ENCODE measurements at places on chromosomes 5 and 9.

DNA sequence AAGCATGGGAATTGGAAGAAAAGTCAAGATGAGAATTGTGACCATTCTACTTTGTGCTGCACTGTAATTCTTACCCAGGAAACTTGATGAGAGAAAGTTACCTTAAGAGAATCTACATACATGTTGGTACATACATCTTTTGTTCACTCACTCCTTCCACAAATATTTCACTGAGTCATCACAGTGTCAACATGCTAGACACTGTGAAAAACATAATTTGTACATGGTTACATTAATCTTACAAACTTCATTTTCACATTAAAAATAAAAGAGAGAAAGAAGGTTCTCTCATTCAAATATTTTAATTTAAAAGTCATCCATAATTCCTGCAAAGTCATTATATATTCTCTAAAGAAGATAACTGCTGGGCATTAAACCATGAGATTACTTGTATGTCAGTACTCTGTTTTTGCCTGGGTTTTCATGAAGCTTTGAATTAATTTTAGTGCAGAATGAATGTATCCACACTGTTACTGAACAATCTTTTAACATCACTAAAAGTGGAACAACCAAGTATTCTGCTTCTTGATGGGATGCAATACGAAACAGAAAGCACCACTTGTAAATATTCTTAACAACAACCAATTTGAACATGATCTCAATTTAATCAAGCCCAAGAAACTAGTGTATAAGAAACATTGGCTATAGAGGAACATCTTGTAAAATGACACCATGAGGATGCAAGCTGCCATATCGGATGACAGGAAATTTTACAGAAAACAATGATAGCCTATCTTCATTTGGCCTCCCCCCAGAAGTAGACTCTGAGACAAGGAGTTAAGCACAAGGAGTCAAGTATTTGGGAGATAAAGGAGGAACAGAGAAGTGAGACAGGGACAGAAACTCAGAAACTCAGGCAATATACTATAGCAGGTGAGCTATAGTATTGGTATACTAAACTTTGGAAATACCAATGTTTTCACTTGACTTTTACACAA is 28.4 kb downstream of the ERP44 start:
- no peak for DNase-seq

DNA sequence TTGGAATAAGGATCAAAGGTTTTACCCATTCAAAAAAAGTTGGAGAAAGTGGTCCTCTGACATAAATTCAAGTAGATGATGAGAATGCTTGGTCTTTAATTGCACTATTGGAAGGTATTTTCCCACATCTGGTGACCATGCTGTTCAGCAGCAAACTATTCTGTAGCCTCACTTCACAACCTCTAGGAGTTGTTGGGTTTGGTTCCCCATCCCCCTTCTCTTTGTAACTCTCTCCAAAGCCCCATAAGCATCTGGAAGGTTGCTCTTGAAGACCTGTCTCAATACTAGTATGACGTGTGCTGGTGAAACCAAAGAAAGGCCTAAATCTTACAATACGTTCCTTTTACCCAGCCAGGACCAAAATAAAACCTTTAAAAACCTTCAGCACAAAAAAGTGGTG is 8.5 kb downstream of the RGMB start:
- no peak for DNase-seq

- no peak for DNase-seq
Observed at GRCh38 chr9:112380825-112381221, 915 bp downstream of the HSDL2 start.

- DNase-seq: no peak
Observed at GRCh38 chr9:34663303-34663605, 797 bp upstream of the CCL27 start.

DNA sequence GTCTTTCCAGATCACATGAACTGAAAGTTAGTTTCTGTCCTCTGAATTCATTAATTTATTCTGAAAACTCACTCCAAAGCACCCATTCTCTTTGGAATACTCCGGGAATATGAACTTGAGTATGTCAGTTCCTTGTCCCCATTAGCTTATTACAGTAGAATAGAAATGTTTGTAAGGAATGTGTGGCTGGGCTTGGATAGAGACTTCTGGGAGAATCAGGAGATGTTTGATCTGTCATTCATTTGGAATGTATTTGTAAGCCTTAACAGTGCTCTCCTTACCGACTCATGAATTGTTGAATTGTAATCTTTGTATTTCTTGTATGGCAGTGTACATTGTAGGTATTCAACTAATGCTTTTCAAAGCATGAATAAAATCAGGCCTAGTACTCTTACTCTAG is 548.4 kb downstream of the LRRC70 start:
- no peak for DNase-seq

- DNase-seq: no peak
Observed at GRCh38 chr9:115289757-115290208, 171.8 kb upstream of the TNC start.

GRCh38 chr5:88188458-88189132 is 80.0 kb downstream of the TMEM161B start:
- no peak for DNase-seq

GRCh38 chr9:137266585-137267453 is 10.7 kb upstream of the TOR4A start:
- DNase-seq: no peak

- DNase-seq: no peak
Observed at GRCh38 chr9:97636903-97637302, 3.3 kb downstream of the NCBP1 start.

DNA sequence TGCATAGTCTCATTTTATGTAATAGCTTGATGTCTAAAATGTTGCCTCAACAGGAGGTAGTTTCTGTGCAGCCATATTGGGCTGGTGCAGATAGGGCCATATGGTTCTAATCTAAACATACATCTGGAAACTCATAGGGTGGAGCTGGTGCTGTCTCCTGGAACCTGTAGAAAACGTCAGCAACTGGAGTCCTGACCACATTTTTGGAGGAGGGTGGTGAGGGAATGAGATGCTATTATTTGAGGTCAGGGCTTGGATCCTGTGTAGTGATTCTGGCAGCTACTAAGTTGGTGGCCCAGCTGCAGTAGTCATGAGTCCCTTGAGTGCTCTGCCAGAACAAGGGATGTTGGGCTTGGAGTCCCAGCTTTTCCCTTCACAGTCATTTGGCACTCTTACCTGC is 14.1 kb downstream of the MAN2A1 start:
- no peak for DNase-seq

- DNase-seq: no peak
Observed at GRCh38 chr5:98259595-98259994, 513.9 kb upstream of the RGMB start.

GRCh38 chr5:150022158-150022531 is 21.6 kb downstream of the HMGXB3 start:
- no peak for DNase-seq

- no peak for DNase-seq
Observed at GRCh38 chr5:949815-950560, 57.3 kb downstream of the TRIP13 start.

DNA sequence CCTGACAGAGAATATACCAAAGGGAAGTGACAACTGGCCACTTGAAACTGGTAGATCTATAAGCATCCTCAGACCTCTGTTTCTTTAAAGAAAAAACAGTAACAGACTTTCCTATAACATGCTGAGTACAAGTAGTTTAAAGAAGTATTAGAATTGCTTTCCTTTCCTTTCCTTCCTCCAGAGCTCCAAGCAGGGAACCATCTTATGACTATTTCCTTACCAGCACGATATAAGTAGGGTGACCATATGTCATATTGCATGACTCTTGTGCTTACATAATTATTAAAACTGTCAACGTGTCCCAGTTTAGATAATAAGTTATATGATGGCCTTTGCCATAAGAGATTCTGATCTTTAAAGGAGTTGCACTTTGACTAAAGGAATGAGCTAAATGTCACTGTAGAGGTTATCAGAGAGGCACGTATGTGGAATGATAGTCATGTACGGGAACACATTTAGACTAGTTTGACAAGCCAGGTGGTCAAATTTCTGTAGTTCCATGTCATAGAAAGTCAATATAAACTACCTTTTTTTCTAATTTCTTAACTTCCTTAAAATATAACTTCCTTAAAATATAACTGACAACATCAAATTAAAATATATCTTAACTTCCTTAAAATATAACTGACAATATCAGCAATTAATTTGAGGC is 212.7 kb upstream of the CD180 start:
- no peak for DNase-seq

GRCh38 chr5:91645347-91645746 is 262.2 kb upstream of the ARRDC3 start:
- DNase-seq: no peak

DNA sequence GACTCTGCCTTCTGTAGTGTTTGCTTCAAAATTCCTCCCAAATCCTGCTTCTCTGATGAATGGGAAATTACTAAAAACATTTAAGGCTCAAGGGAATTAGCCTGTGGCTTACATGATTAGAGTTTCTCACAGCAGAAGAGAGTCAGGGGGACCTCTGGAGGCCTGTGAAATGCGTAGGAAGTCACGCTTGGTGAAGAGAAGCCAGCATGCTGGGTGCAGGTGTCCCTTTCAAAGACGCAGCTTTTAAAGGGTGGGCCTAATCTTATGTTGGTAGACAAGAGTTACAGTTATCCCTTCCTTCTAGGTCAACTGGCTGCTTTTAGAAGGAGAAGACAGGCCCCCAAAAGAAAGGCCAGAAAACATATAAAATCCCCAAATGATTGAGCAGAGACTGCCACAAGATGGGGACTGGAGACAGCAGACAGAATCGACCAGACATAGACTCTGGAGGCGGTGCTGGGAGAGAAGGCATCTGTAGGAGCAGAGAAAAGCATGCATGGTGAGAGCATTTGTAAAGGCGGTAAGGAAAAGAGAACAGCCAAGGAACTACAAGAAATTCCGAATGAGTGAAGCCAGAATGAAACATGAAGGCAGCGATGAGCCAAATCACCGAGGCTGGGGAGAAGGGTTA is 42.3 kb downstream of the B4GALT1 start:
- no peak for DNase-seq

- no peak for DNase-seq
Observed at GRCh38 chr5:168877132-168877892, 298.1 kb upstream of the PANK3 start.

DNA sequence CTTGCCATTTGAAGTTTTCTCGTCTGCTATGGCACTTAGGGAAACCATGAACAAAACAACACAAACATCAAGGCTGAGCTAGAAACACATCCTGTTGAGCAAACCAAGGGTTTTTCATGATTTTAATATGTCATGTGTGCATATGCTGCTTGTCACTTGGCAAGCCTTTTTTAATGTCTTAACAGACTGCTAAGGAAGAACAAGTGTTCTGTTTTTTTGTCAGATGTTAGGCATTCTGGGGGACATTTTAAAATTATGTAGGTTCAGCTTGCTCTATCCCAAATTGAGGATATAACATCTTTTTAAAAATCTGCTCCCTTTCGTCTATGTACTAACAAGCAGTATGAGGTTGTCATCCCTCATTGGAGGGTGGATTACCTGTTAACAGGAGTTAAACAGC is 150.3 kb downstream of the HTR1A start:
- DNase-seq: no peak

DNA sequence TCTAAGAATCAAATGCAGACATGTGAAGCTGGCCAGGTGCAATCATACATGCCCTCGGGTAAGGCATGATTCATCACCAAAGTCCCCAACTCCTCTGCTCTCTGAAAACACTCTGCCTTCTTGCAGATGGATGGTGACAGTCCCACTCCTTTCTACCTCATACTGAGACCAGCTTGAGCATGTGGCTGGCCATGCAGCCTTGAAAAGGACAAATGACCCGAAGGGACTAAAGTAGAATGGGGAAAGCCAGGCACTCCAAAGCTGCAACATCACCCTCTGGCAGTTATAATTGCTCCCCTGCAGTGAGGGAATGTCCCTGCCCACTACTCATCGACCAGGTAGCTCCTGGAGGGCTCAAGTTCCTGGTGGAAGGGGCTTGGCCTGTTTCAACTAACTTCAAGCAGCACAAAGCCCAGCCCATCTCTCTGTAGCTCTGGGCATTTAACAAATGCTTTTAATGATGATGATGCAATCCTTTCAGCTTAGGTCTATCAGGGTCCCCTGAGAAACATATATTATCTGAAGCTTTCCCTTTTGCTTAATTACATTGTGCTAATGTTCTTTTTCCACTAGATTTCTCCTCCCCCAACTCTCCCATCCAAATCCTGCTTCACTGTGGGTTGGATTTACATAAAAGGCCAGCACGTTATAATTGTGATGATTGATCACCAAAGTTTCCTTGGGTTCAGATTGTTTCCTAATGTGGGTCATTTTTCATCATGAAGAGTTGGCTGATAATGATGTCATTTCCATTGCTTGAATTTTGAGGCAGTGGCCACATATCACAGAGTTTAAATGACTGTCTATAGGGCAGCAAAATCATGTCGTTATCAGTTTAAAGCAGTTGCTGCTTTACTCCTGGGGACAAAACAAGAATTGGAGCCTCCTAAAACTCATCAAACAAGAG is 436.5 kb upstream of the SLC30A5 start:
- DNase-seq: no peak

GRCh38 chr5:177092178-177093081 is 5.7 kb downstream of the FGFR4 start:
- DNase-seq: no peak

GRCh38 chr5:122455939-122456338 is 143.9 kb downstream of the SNCAIP start:
- no peak for DNase-seq

GRCh38 chr9:83699615-83700014 is 8.1 kb downstream of the UBQLN1 start:
- no peak for DNase-seq

GRCh38 chr9:92494856-92495255 is 12.6 kb upstream of the ASPN start:
- DNase-seq: no peak

DNA sequence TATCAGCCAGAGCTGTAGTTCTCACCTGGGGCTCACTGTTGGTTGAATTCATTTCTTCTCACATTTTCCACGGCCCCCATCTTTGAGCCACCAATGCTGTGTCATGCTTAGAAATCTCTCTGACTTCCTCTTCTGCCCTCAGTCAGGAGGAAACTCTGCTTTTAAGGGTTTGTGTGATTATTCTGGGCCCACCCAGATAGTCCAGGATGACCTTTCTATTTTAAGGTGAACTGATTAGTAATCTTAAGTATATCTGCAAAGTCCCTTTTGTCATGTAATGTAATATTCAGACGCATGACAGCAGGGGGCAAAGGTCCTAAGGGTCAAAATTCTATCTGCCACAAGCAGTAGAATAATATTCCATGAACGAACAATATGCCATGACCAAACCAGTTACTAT is 88.4 kb downstream of the AK8 start:
- DNase-seq: no peak

DNA sequence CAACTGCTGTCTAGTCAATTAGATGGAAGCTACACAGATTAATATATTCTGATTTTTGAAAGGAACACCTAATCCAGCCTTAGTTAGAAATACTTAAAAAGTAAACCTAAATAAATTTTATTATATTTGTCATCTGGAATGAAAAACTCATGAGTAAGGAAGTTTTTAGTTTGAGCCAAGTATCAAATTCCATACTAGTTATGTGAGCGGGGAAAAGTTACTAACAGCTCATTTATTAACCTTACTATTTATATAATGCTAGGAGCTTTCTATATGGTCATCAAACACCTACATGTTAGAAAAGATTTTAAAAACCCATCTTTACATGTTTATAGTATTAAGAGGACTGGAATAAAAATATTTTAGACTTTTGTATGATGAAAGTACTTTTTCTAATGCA is 41.6 kb upstream of the POU5F2 start:
- no peak for DNase-seq

Measured in activated CD4-positive, alpha-beta T cell treated with anti-CD3 and anti-CD28 coated beads for 24 hours (primary cell).